CD8-positive, alpha-beta memory T cell (primary cell): ENCODE measurements at places on chromosomes 3 and 15. TPM values are rescaled to one million over a fixed set of nuclear protein-coding genes. Genes with fewer than 3 reads are reported as not detected.

DNA sequence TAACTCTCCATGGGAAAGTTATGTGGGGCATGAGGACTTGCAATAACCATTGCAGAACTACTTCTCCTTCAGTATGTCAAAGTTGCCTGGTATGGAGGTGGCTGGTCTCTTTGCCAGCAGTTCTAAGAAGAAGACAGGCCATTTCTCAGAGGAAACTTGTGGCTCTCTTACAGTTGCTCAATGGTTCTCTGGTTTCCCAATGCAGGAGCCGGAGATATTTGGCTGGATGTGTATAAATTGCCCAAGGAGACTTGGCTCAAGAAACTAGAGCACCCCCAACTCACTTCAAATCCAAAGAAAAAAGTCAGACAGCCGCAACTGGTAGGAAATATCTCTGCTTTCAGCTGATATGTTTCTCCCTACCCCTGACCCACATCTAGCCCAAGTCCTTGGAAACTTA, 24.2 kb downstream of the WDR93 start:
- DNase-seq, result no peak

GRCh38 chr3:128619146-128619890, 31.3 kb downstream of the RPN1 start:
- no peak for DNase-seq

DNA sequence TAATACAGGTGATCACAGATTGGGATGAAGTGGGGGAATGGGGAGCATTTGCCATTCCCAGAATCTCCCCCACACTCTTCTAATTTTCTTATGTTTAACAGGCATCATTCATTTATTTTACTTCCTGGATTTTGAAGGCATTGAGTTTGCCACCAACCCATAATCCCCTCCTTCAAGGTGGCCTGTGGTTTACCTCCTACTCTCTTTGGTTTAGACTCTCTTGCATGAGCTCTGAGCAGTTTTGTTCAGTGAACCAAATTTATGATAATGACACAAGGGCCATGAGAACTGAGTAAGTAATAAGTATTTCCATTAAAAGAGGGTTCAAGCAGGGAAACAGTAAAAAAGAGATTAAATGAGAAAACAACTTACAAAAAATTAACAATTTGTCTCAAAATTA, 703.1 kb upstream of the CFAP20DC start:
- DNase-seq, result no peak

DNA sequence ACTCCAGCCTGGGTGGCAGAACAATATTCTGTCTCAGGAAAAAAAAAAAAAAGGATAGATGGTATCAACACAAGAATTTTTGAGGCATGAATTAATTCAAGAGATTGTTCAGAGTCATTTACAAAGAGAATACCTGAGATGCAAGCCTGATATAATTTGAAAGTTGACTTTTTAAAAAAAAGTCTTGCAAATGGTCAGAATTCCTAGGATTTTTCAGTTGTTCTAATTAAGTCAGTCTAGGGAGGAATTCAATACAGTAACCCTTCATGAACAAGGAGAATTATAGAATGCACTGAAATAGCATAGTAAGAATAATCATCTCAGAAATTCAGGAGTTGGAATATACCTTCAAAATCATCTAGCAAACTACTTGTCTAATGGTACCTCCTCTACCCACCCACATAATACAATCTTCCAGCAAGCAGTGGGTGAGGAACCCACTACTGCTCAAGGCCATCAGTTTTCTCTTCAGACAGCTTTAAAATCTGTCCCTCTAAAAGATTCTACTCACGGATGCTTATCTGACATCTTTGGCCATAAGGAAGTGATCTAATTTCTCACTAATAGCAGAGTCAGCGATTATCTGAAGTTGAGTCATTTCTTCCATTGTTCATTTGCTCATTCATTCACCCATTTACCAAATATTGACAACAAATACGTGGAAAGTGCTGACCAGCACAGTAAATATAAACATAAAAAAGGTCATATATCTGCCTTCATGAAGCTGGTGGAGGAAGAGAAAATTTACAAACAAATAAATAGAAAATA, 159.6 kb downstream of the GREM1 start:
- DNase-seq, result no peak

- DNase-seq, result no peak
Measured at GRCh38 chr3:179348325-179349013, 960 bp downstream of the MFN1 start.

ZNF619 gene
- 9.6 TPM for total RNA-seq

- DNase-seq, result no peak
Measured at GRCh38 chr3:19934098-19934566, at the start of gene EFHB. EFHB (minus strand) TSS chr3:19934217; CDS start chr3:19934018, 199 bp downstream.

GRCh38 chr15:69600556-69601085, 148.0 kb downstream of the RPLP1 start:
- DNase-seq, result no peak

- DNase-seq, result no peak
Measured at GRCh38 chr3:39593341-39593740, 125.9 kb downstream of the MOBP start.

- no peak for DNase-seq
Measured at GRCh38 chr15:36507458-36507857, 72.0 kb upstream of the CDIN1 start.

GRCh38 chr15:40925863-40926658, 3.1 kb upstream of the DLL4 start:
- no peak for DNase-seq

GRCh38 chr15:68729789-68730411, 90.8 kb downstream of the ANP32A start:
- DNase-seq, result no peak

- no peak for DNase-seq
Measured at GRCh38 chr15:50790778-50791453, 25.4 kb upstream of the SPPL2A start.

- no peak for DNase-seq
Measured at GRCh38 chr3:21750831-21751391, at the start of gene ZNF385D. ZNF385D (minus strand) TSS chr3:21751210; CDS start chr3:21750916, 294 bp downstream.

DNA sequence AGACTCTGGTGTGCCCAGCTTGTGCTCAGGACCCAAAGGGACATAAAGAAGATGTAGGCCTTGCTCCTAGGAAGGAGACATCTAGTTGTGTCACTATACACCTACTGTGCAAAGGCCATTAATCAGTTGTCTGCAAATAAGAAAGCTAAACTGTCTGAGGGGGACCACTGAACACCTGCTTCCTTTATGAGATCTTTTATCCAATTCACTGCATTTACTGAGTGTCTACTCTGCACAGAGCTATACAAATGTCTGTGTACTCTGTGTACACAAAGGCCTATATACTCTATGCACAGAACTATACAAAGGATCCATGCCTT, 124.8 kb downstream of the CTNNB1 start:
- no peak for DNase-seq

GRCh38 chr15:60026555-60026954, 22.4 kb downstream of the FOXB1 start:
- DNase-seq, result no peak

GRCh38 chr15:66505430-66505811, 295 bp downstream of the ZWILCH start:
- no peak for DNase-seq

POLR2M gene
- 57.9 TPM for total RNA-seq

GRCh38 chr3:139533781-139534454, 5.6 kb downstream of the RBP1 start:
- no peak for DNase-seq

CPA3 gene
- not detected for total RNA-seq

GRCh38 chr15:60572541-60573421, 93.8 kb upstream of the ICE2 start:
- no peak for DNase-seq

GRCh38 chr3:126613479-126614188, 41.3 kb downstream of the TXNRD3 start:
- no peak for DNase-seq

MASP1 gene
- total RNA-seq, result not detected

GRCh38 chr3:139173372-139174108, 128.8 kb upstream of the PRR23C start:
- no peak for DNase-seq

DNA sequence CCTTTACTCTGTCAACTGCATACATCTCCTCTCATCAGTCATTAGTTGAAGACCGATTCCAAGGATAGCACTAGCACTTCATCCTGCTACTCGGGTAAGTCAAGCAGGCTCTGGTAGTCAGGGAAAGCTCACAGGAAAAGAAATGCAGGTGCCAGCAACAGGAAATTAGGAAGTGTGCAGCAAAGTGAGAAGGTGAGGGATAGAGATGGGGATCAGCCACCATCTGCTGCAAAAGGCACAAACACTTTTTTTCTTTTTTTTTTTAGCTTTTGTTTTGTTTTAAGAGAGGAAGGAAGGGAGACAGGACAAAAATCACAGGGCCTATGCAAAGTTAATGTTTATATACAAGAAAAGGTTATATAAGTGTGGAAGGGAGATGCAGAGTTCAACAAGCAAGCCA, 9.0 kb upstream of the BTLA start:
- DNase-seq, result no peak

DNA sequence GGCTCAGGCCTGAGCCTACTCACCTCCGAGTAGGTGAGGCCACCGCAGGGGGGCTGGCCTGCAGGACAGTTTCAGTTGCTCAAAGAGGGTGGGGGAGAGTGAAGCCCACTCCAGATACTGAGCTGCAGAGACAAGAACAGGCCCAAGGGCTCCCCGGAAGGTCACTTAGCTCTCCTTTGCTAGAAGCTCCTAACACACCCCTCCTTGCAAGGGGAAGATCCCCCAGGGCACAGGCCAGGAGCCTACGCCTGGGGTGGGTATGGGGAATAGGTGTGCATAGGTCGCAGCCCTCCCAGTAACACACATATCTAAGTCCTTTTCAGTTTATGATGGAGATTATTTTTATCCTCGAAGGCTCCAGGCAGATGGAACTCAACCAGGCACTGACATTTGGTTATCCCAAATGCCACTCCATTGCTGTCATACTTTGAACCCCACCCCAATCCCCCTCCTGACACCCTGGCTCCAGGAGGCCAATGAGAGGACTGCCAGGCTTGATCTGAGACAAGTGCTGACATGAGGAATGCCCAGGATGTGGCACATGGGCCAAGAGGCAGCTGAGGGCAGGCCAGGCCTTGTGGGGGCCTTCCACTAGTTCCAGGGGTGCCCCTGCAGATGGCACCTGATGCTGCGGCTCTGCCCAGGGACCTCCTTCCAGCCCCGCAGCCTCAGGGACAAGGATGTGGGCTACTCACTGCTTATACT, 1.1 kb upstream of the MUSTN1 start:
- no peak for DNase-seq

DNA sequence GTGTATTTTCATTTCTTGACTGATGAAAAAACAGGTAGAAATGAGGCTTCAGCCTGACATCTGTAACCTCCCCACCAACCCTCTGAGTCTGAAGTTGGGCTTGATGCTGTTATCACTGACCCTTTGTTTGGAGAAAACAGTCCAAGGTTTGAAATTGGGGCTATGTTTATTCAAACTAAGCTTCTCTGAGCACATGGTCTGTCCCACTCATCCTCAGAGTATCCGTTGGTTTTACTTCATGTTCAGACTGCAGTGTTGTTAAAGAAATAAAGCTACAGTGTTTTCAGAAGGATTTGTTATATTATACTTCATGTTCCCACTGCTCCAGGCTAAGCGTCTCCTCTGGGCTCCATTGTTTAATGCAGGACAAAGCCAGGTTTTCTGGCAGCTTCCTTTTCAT, 6.0 kb downstream of the MAPKBP1 start:
- DNase-seq, result no peak

GRCh38 chr15:92603743-92604470, 51.7 kb downstream of the FAM174B start:
- DNase-seq, result no peak

FOXB1 gene
- 0.33 TPM for total RNA-seq

DNA sequence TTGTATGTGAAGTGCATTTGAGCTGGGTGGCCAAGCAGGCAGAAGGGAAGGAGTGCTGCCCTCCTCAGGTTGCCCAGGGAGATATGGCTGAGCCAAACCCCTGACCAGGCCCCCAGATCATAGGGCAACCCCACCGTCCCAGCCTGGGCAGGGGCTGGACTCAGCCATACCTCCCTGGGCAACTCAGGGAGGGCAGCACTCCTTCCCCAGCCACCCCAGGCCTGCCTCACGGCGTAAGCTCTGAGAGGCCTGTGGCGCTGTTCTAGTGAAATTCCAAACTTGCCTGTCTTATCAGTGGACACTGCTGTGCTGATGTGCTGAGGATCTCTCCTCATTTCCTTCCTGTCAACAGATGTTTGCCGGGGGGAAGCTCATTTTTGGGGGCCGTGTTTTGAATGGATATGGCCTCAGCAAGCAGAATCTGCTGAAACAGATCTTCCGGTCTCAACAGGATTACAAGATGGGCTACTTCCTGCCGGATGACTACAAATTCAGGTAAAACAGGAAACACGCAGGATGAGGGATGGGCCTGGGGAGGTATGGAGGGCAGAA, 57.6 kb upstream of the FGD5 start:
- DNase-seq, result no peak

DNA sequence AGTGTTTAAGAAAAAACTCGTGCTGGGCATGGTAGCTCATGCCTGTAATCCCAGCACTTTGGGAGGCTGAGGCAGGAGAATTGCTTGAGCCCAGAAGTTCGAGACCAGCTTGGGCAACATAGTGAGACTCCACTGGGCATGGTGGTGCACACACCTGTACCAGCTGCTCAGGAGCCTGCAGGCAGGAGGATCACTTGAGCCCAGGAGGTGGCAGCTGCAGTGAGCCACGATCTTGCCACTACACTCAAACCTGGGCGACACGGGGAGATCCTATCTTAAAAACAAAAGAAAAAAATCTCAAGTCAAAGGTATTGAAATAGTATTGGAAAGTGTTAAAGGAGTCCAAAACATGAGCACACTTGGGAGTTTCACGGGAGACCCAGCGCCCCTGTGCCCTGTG, 14.0 kb downstream of the KLF13 start:
- DNase-seq, result no peak

- DNase-seq, result no peak
Measured at GRCh38 chr15:79682285-79682684, 214.5 kb downstream of the MTHFS start.

DNA sequence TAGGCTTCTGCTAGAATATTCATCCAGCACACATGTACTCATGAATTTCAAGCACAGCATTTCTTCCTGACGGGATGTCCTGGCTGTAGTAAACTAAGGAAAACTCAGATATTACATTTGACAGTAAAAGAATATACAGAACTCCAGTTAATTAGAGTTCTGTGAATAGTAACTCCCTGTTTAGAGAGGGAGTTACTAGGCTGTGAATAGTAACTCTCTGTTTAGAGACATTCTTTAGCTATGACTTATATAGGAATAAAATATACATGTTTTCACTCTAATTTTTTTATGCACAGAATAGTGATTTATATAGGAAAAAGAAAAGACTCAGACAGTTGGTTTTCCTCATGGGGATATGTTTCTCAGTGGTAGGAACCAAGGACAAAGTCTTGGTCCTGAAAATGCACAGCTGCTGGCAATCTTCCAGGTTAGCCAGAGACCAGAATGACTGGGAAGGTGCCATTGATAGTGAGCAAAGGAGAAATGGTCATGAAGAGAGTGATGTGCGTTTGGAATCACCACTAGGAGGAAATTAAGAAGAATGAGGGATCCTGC, 480.7 kb upstream of the THBS1 start:
- DNase-seq, result no peak
